ENCODE measurements at places on chromosomes 2 and 18.

DNA sequence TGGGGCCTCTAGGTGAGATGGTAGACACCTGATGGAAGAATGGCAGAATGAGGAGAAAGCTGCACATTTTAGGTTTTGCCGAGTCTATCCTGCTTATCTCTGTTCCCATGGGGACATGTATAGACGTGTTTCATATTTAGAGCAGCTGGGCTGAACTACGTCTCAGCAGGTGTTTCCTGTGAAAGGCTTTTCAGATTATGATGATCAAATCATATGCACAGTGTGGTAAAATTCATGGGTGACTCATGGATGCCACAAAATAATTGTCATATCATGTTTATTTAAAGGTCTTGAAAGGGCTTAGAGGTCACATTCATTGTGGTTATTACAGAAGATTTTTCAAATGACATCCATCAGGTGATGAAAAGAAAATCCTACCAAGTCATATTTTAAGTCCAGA, 90.5 kb downstream of the ICOS start:
- no peak for DNase-seq

DNA sequence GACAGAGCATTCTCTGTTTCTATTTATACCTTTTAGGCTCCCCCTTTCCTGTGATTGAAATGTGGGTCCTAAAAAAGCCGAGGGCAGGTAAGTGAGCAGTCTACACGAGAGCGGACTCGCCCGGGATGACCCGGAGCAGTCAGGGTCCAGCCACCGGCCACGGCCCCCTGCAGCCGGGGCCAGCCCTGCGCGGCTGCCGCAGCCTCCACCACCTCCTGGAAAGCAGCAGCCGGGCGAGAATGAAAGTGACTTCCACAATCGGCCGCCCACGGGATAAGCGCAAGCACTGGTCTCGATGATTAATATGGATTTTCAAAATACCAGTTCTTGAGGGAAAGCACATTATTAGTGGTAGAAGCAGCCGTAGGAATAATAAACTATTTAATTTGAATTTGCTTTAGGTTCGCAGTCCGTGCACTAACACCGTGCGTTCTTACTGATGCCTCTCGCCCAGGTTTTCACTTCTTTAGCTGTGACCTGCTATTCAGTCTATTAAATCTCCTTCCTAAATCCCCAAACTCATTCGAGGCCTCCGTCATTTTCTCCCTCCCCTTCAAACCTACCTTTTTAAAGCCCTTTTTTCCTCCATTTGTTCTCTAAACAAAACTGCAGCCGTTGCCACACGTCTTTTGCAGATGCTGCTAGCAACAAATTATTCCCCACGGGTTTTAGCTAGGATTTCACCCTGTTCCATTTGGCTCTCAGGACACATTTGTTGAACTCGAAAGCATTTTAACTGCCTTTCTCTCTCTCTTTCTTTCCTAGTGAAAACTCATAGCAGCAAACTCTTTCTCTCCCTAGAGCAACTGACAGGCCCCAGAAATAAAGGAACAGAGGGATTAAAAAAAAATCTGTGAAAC, 1015.1 kb upstream of the PIK3C3 start:
- peak; percentile 14 for DNase-seq

GRCh38 chr2:60679036-60679780, 76.9 kb upstream of the PAPOLG start:
- DNase-seq: no peak

DNA sequence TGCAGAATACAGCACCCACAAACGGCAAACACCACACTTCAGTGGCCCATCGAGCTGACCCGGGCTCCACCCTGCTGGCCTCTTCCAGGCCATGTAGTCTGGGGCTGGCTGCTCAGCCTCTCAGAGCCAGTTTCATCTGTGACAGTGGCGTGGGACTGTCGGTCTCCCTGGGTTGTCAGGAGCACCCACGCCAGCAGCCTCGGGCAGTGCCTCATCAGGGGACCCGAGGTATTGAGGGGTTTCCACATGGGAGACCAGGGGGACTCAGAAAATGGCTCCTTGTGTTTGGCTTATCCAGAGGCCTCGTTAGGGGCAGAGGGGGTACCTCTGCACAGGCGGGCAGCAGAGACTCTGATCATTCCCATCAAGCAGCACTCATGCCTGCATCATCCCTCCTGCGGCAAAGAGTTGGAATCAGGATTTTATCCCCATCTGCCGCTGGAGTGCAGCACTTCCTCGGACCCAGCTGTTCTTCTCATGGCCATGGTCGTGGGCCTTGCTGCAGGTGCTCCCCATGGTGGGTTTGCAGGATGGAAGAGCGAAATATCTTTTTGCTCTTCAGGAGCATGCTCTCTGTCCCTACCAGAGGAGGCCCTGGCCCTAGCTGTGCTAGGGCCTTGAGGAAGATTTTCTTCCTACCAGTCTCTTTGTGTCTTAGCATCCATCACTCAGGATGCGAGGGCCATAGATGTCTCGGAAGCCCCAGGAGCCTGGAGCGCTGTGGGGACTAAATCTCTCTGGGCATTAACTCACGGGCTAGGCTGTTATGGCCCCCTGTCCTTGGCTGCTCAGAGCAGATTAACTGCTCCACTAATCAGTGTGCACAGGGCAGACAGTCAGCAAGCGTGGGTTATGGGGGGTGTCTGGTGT, 100.8 kb downstream of the CLIP4 start:
- no peak for DNase-seq

GRCh38 chr18:58640891-58641610, 12.2 kb upstream of the ALPK2 start:
- DNase-seq: no peak

- no peak for DNase-seq
Measured at GRCh38 chr2:3604207-3604877, 9.4 kb downstream of the COLEC11 start.

GRCh38 chr18:57698571-57699276, 77.1 kb upstream of the NARS1 start:
- no peak for DNase-seq

Data from glutamatergic neuron (in vitro differentiated cells).